ENCODE measurements at places on chromosomes 4 and X.

DNA sequence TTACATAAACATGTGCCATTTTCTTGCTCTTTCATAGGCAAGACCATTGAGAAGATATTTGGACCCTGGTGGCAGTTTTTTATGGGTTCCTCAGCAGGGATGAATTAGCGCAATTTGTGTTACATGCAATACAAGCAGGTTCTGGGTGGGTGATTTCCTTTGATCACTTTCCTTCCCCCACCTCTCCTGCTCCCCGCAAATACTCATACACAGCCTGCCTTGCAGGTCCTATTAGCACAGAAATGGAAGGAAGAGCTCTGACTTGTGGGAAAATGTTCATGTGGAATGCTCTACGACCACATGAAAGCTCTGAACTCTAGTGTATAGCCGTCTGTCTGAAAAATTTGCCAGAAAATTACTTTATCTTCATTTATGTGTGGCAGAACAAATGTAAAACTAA lies 361.0 kb upstream of the FAT1 start:
- DNase-seq: no peak

DNA sequence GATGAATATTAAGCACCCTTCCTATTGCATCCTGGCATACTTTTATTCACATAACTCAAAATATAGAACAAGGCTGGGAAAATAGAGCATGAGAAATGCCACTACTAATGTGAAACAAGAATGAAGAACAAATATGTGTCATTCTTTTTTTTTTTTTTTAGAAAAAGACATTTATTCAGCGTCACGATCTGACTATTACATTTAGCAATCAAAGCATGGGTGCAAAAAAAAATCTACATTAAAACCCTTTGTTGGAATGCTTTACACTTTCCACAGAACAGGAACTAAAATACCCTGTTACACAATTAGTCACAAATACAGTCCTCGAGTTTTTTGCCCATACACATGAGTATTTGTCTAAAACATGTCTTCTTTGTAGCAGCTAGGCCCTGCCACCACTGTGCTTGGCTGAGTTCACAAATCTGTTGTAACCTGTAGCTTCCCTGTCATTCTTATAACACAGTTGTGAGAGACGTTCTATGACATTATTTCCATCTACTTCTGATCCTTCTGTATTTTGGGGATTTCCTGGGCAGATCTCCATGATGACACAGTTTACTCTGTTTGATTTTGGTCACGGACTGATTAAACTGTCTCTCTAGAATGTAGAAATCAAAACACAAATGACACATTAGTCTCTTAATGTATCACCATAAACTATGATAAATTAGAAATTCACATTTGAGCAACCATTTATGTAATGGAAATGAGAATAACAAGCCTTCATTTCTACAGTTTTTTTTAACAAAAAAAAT lies 9.4 kb upstream of the TET2 start:
- no peak for DNase-seq

DNA sequence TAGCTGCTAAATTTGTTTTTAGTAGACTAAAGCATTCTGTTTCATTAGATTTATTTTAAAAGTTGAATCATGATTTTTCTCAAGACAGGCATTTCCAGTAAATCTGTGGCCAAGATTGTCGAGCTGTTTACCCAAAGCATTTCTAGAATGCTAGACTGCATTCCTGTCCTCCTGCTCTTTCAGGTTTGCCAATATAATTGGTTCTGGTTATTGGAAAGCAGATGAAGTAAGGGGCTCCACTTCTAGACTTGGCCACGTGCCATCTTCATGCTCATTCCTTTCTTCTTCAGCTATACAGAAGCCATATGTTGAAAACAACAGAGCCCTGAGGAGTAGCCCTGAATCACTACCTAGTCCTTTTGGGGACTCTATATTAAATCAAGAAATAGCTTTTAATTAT lies 62.5 kb downstream of the PGRMC2 start:
- DNase-seq: no peak

DNA sequence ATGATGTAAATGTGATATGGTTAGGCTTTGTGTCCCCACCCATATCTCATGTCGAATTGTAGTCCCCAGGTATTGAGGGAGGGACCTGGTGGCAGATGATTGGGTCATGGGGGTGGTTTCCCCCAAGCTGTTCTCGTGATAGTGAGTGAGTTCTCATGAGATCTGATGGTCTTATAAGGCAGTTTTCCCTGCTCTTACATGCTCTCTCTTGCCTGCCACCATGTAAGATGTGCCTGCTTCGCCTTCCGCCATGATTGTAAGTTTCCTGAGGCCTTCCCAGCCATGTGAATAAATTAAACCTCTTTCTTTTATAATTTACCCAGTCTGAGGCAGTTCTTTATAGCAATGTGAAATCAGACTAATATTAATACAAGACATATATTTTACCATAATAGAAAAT lies 23.9 kb downstream of the BLOC1S4 start:
- no peak for DNase-seq

- DNase-seq: no peak
Measured at GRCh38 chr4:140141210-140141835, 12.7 kb downstream of the MAML3 start.

GRCh38 chrX:95350774-95351488 lies 1333.7 kb upstream of the DIAPH2 start:
- DNase-seq: no peak
